ENCODE measurements at places on chromosomes 5 and 9.

GRCh38 chr9:64128572-64128971 lies 1156.4 kb downstream of the FOXD4L5 start:
- DNase-seq: no peak

- DNase-seq: no peak
Measured at GRCh38 chr5:180519098-180519497, 24.9 kb downstream of the CNOT6 start.

DNA sequence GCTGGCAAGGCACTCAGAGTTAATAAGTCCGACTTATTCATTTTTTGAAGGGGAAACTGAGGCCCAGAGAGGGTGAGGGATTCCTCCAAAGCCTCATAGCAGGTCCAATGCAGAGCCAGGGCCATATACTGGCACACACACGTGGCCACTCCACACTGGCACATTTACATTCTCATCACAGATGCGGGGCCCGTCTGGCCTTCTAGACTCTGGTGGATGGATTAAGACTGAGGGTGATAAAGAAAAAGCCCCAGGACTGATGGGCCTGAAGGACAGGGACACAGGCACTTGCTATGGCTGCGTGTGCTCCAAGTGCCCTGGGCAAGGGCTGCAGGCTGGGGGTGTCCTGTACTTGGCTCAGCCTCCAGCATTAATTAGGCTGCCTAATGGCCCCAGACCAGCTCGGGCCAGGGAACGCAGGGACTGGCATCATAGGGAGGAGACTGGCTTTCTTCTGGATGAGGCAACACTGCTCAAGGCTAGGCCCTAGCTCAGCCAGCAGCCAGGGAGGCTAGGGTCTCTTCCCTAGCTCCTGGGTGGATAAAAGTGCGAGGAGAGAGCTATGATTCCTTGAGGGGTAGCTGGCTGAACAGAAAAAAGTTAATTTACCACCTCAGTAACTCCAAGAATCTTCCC lies 28.5 kb upstream of the CSF1R start:
- no peak for DNase-seq

GRCh38 chr9:109894473-109894872 lies 114.5 kb downstream of the PALM2AKAP2 start:
- peak; percentile 51 for DNase-seq

- DNase-seq: no peak
Measured at GRCh38 chr9:124014956-124015660, 3.5 kb downstream of the LHX2 start.

DNA sequence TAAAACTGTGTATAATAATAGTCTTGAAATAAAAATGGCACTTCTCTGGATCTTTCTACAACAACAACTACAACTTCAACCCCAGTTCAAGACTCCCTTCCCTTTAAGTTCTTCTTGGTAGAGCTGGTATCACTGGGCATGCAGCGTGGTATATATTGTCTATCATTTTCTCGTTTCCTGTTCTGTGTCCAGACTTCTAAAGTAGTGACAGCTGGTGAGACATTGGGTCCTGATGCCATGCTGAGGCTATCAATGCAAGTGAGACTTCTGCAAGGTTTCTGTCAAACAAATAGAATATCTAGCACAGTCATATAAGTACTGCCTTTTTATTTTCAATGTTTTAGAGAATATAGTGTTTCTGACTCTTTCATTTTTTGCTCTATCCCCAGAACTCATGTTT lies 123.0 kb upstream of the GRIN3A start:
- no peak for DNase-seq

DNA sequence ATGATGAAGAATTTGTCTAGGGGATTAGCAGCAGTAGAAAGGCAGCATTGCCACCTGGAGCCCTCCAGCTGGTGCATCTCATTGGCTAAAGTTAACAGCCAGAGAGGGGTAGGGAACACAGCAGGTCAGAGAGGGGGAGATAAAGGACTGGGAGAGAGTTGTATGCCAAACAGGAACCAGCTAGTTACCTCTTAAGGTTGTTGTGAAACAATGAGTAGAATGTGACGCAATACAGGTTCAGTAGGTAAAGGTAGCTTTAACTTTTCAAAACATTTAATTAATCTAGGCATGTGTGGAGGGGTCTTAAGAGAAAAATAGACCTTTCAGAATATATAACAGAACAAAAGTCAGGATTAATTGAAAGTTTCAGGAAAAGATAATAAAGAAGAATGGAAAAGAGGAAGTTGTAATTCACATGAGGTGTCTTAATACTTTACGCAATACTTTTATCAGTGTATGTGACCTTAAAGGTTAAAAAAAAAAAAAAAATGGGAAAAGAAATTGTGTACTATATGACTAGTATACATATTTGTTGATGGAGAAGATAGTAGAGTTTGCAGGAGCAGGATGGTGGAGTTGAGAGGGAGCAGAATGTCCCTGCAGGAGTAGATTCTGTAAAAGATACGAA lies 14.3 kb downstream of the FBXO38 start:
- DNase-seq: no peak

DNA sequence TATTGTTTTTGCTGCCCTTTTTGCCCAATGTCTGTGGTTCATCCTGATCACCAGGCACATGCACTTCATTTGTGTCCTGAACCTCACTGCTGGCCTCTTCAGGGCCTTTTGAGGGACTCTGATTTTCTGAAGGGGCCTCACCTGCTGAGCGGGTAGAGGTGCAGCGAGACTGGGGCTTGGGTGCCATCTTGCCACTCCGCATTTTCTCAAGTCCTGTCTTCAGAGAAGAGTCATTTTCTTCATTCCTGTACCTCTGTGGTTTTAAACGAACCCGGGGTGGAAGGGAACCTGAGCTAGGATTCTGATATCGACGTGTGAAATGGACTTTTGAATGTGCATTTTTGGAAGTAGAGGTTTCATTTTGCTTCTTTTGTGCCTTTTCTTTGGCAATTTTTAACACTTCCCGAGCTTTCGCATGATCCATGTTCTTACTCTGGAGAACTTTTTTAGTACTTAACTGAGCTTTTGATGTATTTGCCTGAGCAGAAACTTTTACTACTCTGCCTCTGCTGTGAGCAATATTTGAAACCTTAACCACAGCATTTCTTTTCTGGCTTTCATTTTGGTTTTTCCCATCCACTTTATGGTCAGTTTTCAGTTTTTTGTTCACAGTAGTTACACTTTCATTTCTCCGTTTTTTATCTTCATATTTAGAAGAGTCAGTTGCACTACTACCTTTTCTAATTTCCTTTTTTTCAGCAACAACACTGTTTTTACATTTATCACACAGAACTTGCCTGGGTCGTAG lies 26.1 kb downstream of the PWWP2A start:
- peak; percentile 20 for DNase-seq

- DNase-seq: no peak
Measured at GRCh38 chr5:159727167-159727566, 189.1 kb upstream of the ADRA1B start.

DNA sequence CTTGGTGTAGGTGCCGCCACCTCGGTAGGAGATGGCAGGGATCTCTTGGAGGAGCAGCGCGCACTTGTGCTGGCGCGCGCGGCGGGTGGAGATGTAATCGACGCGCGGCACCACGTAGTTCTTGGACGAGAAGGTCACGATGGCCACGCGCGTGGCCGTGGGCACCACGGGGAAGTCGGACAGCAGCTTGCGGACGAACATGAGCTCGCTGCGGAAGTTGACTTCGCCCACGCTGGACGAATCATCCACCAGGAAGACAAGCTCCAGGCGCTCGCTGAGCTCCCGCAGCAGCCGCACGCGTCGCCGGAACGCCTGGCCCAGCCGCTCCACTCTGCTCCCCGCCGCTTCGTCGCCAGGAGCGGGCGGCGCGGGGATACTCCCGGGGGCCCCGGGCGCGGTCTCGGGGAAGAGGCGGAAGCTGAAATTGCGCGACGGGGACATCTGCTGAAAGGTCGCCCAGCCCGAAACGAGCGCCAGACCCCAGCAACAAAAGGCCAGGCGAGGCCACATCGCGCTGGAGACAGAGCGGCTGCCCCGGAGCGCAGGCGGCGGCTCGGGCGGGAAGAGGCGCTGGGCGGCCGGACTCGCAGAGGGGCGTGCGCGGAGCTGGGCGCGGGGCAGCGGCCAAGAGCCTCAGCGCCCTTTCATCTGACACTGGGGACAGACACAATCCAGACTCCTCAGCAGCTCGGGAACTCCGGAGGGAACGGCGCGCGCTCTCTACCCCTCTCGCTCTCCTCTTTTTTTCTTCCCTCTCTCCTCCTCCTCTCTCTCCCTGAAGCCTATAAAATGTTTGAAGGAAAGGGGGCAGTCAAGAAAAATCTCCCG lies at the start of gene SVEP1:
TSS of gene SVEP1 (minus strand) at position 708 of the 828 bp plus-strand sequence. CDS start at position 510, 198 bp downstream.
- DNase-seq: no peak

- no peak for DNase-seq
Measured at GRCh38 chr5:137828180-137828579, 39.5 kb upstream of the MYOT start.

GRCh38 chr9:35844628-35845270 lies 15.7 kb downstream of the TMEM8B start:
- DNase-seq: no peak

Data from activated CD4-positive, alpha-beta T cell treated with anti-CD3 and anti-CD28 coated beads, Interleukin-2, Interleukin-4, amounts not matched to agents 100 ng/mL and 50 ng/mL, durations not matched to agents 16 hours and 8 hours (primary cell).